ENCODE measurements at places on chromosomes 16 and 17.

DNA sequence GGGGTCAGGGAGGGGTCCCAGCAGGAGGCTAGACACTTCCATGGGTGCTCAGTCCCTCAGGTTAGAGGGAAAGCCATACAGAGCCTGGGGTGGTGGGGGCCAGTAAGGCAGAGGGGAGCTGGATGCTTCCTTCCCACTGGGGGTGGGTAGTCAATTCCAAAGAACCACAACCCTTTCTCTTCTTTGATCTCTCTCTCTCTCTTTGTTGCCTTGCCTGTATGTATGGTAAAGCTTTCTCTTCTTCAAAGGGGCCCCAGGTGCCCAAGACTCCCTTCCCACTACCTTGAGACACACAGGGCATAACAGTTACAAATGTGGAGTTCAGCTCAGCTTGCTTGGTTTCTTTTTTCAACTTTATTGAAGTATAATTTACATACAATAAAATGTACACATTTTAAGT is 30.5 kb upstream of the C1QL1 start:
- DNase-seq: no peak

DNA sequence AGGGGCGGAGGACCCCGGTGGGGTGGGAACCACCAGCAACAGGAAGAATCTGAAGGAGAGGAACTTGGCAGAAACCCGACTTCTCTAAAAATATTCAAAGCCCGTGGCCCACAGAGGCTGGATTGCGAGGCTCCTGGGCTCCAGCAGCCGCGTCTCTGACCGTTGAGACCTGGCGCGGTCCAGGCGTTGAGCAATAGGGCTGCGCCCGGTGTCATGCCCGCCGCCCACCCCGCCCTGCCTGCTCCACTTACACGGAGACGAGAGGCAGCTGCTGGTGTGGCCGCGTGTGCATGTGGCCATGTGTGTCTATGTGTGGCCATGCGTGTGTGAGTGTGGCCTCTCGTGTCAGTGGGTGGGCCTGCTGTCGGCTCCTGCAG is 83.6 kb downstream of the IRF8 start:
- no peak for DNase-seq

GRCh38 chr16:78987666-78988065 is 612.9 kb downstream of the MAF start:
- no peak for DNase-seq

DNA sequence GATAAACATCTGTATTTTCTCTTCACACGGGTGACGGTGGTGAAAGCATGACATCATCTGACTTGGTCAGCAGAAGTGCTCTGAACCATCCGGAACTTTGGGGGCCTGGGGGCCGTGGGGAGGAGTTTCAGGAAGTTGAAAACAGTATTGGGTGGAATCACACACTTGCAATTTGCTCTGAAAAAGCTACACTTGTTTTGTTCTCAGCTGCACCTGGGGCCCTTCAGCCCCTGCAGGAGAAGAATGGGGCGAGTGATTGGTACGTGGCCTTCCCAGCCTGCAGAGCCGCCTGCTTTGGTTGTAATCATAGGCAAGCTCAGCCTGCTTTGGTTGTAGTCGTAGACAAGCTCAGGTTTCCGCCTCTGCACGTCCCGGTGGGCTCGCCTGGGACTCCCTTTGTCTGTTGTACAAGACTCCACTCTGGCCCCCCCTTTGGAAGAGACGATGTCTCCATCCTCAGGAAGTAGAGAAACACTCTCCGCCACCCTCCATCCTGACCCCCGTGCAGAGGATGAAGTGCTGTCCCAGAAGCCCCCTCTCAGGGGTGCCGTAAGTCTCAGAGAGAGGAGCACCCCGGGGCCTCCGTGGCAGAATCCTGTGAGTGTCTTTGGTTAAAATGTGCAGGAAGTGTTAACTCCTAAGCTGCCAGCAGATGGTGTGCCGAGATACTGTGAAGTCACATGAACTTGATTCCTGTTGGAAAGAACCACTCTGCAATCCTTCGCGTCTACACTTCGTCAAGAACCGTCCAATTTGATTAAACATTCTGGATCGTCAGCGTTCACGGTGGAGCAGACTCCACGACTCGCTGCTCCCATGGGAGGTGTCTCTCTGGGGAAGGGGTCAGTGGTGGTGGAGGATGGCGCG is 5.4 kb downstream of the BANP start:
- DNase-seq: peak; percentile 20

GRCh38 chr16:10033556-10033955 is 148.7 kb downstream of the GRIN2A start:
- DNase-seq: no peak

GRCh38 chr16:69781118-69781517 is 19.0 kb downstream of the WWP2 start:
- DNase-seq: no peak

DNA sequence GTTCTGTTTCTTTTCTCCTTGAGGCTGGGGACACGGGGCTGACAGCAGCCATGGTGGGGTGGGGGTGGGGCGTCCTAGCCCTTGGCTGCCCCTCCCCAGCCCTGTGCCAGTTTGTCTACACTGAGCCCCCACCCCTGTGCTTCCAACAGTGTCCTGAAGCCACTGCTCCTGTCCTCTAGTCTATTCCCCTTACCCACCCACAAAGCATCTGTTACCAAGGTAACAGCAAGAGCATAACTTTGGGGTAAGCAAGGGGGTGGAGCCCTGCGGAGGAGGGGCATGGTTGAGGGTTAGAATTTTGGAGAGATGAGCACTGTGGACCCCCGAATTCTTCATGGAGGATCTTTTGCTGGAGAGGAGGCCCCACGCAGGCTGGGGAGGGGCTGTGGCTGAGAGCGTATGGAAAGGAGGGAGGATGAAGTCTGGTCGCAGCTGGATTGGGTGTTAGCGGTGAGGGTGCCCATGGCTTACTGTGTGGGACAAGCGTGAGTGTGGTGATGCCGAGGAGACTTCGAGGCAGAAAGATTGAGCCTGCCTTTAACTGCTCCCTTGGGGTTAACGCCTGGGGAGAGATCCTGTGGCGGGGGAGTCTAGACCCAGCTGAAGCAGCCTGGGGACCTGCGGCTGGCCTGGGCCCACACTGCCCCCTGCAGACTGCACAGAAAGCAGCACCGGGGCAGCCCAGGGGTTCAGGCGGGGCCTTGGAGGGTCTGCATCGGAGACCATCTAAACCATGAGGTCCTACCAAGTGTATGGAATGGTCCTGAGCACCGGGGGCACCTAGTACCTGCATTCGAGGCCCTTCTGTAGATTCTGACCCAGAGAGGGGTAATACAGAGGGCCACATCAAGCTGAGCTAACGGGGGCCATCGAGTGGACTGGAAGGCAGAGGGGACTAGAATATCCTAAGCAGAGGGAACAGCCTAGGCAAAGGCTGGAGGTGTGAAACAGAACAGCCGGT is 6.1 kb upstream of the STAC2 start:
- peak; percentile 15 for DNase-seq

GRCh38 chr16:77675464-77676324 is 46.6 kb upstream of the NUDT7 start:
- DNase-seq: peak; percentile 60

DNA sequence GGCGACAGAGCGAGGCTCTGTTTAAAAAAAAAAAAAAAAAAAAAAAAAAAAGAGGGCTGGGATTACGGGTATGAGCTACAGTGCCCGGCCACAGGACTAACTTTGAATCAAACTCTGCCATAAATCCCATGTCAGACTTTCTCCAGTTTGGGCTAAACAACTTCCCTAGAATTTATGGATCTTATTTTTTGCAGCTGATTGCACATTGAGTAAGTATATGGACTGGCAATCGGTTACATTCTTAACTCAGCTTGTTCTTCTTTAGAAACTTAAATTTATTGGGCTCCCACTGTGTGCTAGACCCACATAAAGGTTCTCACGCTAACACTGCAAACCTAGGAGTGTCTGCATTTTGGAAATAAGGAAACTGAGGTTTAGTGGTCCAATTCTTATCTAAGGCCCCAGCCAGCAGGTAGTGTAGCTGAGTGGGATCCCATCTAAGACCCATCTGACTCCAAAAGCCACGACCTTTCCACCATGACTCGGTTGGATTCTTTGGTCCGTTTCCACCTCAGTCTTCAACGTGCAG is 718 bp upstream of the CBFB start:
- DNase-seq: no peak

DNA sequence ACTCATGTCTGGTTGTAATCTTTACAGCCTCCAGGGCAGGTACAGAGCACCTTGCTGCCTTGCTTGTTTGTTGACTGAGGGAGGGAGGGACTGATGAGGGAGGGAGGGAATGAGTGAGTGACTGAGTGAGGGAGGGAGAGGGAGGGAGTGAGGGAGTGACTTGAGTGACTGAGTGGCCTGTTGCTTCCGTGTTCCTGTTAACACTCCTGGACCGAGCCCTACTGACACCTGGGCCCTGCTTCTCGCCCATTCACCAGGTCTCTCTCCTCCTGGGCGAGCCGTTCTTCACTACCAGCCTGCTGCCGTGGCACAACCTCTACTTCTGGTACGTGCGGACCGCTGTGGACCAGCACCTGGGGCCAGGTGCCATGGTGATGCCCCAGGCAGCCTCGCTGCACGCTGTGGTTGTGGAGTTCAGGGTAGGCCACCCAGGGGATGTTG is 41.2 kb downstream of the PRMT7 start:
- DNase-seq: no peak

GRCh38 chr17:44308320-44308818 is at the start of gene RUNDC3A:
Gene RUNDC3A (plus strand): TSS chr17:44308601. CDS start chr17:44308833, 232 bp downstream.
- peak; percentile 77 for DNase-seq

- DNase-seq: no peak
Measured at GRCh38 chr17:77717941-77718668, 240.4 kb upstream of the TNRC6C start.

DNA sequence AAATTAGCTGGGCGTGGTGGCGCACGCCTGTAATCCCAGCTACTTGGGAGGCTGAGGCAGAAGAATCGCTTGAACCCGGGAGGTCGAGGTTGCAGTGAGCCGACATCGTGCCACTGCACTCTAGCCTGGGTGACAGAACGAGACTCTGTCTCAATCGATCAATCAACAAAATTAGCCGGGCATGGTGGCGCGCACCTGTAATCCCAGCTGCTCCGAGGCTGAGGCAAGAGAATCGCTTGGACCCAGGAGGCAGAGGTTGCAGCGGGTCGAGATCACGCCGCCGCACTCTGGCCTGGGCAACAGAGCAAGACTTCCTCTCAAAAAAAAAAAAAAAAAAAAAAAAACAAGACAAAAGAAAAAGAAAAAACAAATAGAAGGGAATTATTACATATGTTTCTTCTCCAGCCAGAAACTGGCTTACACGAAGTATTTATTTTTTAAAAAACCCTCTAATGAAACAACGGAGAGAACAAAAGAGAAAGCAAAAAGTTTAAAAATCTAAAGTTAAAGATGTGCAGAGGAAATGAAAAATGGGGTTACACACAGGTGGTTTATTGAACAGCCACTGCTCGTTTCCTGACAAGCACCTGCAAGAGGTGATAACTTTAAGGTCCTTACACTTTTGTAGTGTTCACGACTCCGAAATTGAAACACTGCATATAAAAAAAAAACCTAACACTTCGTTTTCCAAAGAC is 1.4 kb downstream of the SYNRG start:
- no peak for DNase-seq

GRCh38 chr16:49274591-49274990 is 7.0 kb downstream of the CBLN1 start:
- DNase-seq: no peak

DNA sequence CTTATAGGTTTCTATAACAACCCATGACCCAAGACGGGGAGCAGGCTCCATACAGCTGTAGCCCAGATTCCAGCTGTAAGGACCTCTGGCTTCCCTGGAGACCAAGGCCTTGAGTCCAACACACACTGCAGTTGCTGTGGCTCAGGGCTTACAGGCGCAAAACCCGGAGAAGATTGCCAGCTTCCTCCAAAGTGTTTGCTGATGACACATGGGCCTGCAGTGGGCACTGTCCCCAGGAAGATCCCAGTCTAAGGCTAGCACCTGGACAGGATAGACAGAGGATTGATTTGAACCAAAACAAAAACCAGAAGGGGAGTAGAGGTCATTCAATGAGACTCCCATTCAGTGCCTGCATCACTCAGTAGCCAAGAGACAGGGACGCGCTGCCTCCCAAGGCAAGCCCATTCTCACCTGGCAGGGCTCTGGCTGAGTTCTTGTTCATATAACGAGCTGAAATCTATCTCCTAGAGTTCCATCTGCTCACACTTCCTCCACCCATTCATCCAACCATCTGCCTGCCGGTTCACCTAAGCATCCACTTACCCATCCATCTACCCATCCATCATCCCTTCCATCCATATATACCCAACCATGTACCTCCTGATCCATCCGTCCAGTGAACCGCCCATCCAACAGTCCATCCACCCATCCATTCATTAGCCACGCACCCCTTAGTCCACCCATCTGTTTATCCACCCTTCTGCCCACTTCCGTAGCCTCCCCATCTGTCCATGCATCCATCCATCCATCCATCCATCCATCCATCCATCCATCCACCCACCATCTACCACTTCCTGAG is 10.2 kb downstream of the RAB11FIP4 start:
- no peak for DNase-seq

DNA sequence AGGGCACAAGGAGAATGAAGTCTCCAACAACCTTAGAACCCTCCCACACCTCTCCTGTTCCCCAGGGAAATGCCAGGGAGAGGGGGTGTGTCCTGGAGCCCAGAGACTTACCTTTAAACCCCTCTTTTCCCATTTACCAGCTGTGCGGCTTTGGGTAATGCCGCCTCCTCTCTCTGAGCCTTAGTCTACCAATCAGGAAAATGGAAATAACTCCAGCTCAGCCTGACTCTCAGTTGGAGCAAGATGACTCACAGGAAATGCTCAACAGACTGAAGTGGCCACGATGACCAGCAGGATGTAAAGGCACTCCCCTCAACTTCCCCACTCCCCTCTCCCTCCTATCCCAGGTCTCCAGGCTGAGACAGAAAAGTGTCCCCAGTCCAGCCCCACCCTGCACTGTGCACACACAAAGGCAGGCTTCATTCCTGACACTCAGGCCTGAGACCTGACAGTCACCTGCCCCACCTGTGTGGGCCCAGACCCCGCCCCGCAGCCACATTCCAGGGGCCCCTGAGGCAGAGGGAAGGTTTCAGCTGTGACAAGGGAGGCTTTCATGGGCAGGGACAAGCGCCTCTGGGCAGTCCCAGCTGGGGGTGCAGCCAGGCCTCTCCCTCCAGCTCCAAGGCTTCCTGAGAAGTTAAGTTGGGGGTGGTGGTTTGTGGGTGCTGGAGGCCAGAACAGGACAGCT is 3.0 kb upstream of the KRT15 start:
- DNase-seq: no peak

- peak; percentile 42 for DNase-seq
Measured at GRCh38 chr16:19583665-19584300, 28.3 kb downstream of the VPS35L start.

DNA sequence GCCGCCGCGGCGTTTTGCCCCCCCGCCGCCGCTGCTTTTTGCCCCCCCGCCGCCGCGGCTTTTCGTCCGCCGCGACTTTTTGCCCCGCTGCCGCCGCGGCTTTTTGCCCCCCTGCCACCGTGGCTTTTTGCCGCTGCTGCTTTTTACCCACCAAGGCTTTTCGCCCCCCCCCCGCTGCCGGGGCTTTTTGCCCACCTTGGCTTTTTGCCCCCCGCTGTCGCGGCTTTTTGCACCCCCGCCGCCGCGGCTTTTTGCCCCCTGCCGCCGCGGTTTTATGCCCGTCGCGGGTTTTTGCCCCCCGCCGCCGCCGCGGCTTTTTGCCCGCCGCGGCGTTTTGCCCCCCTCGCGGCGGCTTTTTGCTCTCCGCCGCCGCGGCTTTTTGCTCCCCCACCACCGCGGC is 1343.0 kb downstream of the TP53TG3F start:
- DNase-seq: no peak

Data from COR-L47 (cell line).